Stimulated activated naive CD8-positive, alpha-beta T cell treated with anti-CD3 and anti-CD28 coated beads, Interleukin-15, Interleukin-2, amounts not matched to agents 100 U/mL and 50 U/mL, for 24 hours (primary cell): ENCODE measurements at places on chromosomes 1 and 21.

DNA sequence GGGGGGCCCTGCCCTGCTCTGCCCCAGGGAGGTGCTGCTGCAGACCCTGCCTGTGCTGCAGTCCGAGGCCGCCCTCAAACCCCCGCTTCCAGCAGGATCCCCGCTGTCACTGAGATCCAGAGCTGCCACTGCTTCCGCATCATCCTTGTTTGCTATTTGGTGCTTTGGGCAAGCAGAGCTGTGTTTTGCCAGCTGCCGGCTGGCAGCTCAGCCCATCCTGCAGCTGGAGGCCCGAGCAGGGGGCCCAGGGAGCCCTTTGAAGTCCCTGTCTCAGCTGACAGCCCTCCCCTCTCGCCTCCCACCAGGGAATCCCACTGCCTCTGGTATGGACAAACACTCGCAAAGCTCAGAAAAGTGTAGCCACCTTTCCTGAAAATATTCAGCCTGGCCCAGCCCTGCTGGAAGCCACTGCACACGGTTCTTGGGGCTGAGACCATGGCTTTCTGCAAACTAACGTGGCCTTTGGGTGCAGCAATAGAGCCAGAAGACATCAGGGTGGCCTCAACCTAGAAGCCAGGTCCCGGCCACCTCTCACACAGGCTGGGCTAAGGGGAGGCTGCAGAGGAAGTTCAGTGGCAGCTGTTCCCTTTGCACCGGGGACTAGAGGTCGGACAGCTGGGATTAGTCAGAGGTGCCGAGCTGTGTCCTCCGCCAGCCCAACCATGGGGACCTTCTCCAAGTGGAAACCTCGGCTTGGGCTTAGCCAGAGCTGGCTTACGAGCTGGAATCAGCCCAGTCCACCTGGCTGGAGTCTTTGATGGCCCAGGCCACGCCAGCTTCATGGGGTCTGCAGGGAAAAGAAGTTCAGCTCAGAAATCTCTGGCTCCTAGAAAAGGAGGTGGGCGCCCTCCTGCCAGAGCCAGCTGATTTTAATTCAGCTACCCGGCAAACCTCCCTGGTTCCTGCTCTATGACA is 107.1 kb downstream of the SPSB1 start:
- no peak for DNase-seq

DNA sequence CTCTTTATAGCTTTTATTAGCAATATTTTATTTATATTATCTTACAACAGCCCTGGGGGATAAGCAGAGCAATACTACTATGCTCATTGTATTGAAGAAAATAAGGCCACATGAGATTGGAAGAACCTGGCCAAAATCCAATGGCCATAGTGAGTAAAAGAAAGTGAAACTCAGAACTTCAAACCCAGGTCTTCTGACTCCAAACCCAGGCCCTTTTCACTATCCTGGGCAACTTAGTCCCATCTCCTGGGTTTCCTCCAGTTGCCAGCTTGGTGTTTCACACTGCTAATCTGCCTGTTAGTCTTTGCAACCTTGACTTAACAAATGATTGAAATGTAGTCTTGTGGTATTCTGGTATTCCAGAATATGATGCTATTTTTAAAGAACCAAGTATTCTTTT is 22.4 kb upstream of the EXO1 start:
- DNase-seq: no peak

DNA sequence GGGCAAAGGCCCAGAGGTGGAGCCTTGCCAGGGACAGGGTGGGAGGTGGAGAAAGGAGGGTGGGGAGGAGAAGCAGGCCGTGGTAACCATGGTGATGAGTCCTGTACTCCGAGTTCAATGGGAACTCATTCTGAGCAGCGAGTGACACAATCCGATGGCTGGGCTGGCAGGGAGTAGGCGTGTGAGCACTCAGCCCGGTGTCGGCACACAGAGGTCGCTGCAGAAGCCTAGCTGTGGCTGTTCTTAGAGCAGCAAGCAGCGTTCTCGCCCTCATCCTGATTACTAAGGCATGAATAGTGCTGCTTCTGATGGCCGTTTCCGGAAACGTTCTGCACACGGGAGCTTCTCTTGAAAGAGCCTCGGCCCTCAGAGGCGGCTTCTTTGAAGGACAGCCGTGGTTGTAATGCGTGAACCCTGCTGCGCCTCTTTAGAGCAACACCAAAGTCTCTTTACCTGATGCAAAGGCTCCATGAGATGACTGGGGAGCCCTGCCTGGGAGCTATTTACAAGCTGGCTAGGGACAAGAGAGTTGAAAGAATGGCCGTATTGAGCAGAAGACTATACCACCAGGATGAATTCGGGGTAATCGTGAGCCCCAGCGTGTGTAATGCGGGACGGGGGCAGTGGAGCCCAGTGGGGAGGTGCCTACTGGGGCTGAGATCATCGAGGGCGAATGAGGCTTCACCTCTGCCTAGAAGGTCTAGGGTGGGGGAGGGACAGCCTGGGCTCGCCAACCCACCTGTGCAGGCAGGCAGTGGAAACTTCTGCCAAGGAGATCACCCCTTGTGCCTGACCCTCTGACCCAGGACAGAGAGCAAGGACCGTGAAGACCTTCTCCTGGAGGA is 72.8 kb upstream of the PAX7 start:
- peak; percentile 10 for DNase-seq

- no peak for DNase-seq
Measured at GRCh38 chr1:3822421-3822820, 26.1 kb upstream of the LRRC47 start.

GRCh38 chr21:25907573-25908275 is 173.0 kb downstream of the GABPA start:
- no peak for DNase-seq

GRCh38 chr1:231938711-231939110 is 312.1 kb downstream of the DISC1 start:
- DNase-seq: no peak
